RPMI7951 (cell line): ENCODE measurements at places on chromosomes 16 and 17. TPM values are rescaled to one million over a fixed set of nuclear protein-coding genes. Genes with fewer than 3 reads are reported as not detected.

The EVI2B gene
- 1.1 TPM in 2 replicates for total RNA-seq

The KRTAP4-1 gene
- total RNA-seq: not detected in 2 replicates

GRCh38 chr17:33949100-33949499 is 306.0 kb upstream of the CCL2 start:
- no peak for DNase-seq

The CX3CL1 gene
- 0.36 and 1.3 TPM in 2 replicates for total RNA-seq

GRCh38 chr17:63740464-63741142 is 996 bp downstream of the STRADA start:
- peak; percentile 9 for DNase-seq

- no peak for DNase-seq
Measured at GRCh38 chr16:82972331-82972919, 345.7 kb downstream of the CDH13 start.

The SLC38A8 gene
- total RNA-seq: not detected in 2 replicates

- DNase-seq: no peak
Measured at GRCh38 chr17:34653511-34653910, 74.1 kb downstream of the TMEM132E start.

The NPIPB13 gene
- 0.12 and 0.29 TPM in 2 replicates for total RNA-seq

GRCh38 chr17:39926588-39927100 is 757 bp downstream of the ORMDL3 start:
- no peak for DNase-seq

DNA sequence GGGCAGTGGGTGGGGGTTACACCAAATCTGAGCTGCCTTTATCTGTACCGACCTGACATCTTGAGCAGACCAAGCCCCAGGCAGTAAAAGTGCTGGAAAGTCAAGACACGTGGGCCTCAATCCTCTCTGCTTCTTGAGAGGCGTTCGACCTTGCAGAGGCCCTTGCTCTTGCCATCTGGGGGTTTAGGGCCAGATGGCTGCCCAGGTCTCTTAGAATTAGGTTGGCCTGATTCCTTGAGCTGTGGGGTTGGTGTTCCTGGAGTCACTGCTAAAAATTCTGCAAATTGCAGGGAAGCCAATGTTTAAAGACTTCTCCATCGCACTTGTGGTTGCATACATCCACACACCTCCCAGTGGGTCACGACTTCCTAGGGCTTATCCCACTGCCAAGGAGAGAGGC is 238.2 kb upstream of the ASIC2 start:
- no peak for DNase-seq

The SDF2 gene
- 71.9 and 76.1 TPM in 2 replicates for total RNA-seq

- DNase-seq: no peak
Measured at GRCh38 chr17:59688496-59688895, 18.7 kb downstream of the PTRH2 start.

The KCNH4 gene
- 0.12 TPM in 1 of 2 replicates, not detected in the other for total RNA-seq

- no peak for DNase-seq
Measured at GRCh38 chr16:35745821-35746248, 2286.4 kb downstream of the TP53TG3F start.

The TP53I13 gene
- total RNA-seq: 29.3 and 42.1 TPM in 2 replicates

DNA sequence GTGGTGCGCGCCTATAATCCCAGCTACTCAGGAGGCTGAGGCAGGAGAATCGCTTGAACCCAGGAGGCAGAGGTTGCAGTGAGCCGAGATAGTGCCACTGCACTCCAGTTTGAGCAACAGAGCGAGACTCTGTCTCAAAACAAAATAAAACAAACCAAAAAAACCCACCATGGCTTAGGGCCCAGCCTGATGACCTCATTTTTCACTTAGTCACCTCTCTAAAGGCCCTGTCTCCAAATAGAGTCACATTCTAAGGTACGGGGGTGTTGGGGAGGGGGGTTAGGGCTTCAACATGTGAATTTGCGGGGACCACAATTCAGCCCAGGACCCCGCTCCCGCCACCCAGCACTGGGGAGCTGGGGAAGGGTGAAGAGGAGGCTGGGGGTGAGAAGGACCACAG is 1.4 kb upstream of the STH start:
- DNase-seq: no peak

The NKD1 gene
- total RNA-seq: 13.6 and 14.2 TPM in 2 replicates
